ENCODE measurements at places on chromosomes 16 and 17.

DNA sequence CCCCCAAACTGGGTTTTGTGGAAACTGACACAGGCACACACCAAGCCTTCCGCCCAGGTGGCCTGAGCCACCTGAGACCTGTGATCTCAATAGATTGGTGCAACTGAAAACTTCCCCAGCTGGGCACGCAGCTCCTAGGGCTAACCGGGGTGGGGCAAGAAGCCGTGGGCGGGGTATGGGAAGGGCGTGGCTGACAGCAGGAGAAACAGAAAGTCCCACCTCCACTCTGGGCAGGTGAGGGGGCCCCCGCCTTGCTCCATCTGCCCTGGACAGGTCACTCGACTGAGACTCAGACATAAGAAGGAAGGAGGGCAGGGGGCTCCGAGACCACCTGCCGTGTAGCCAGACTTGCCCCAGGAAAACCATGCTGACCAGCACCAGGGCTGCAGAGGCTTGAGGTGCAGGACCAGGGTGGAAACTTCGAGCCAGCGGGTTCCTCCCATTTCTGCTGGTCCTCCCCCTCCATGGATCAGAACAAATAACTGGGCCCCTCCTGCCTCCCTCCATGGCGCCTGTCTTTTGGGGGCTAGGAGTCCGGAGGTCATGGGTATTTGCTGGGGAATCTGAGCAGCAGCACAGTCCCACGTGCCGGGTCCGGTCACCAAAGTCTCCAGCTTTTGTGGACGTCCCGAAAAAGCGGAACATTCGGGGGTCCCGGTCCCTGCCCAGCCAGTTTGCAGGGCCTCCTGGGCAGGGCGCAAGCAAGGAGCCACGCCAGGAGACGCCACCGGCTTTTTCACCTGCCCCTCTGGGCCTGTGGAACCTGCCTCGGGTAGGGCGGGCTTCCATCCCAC lies 1.3 kb downstream of the TIMP2 start:
- peak; percentile 28 for DNase-seq

- DNase-seq: no peak
Measured at GRCh38 chr16:8850279-8850885, 18.4 kb downstream of the CARHSP1 start.

GRCh38 chr17:66724581-66725341 lies 110.2 kb upstream of the CACNG5 start:
- no peak for DNase-seq

DNA sequence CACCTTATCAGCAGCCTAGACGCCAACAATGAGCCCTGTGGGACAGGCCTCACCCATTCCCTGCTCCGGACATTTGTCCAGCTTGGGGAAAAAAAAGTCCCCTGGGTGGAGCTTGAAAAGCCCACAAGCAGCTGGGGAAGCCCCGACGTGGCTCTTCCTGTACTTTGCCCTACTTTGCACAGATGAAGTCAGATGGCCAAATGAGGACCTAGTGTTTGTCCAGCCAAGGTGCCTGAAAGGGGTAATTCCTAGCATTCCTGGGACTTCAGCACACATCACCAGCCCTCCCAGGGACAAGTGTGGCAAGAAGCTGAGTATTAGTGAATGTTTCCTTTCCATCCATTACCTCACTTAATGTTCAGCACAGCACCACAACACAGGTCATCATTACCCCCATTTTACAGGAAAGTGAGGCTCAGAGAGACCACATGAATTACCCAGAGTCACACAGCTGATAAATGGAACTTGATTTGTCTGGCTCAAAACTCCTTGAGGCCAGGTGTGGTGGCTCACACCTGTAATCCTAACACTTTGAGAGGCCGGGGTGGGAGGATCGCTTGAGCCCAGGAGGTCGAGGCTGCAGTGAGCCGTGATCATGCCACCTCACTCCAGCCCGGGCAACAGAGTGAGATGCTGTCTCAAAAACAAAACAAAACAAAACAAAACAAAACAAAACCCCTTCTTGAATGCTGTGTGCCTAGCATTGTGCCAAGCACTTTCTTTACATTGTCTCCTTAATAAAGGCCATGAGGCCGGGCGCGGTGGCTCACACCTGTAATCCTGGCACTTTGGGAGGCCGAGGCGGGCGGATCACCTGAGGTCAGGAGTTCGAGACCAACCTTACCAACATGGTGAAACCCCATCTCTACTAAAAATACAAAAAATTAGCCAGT lies 19.9 kb upstream of the PLLP start:
- DNase-seq: no peak

DNA sequence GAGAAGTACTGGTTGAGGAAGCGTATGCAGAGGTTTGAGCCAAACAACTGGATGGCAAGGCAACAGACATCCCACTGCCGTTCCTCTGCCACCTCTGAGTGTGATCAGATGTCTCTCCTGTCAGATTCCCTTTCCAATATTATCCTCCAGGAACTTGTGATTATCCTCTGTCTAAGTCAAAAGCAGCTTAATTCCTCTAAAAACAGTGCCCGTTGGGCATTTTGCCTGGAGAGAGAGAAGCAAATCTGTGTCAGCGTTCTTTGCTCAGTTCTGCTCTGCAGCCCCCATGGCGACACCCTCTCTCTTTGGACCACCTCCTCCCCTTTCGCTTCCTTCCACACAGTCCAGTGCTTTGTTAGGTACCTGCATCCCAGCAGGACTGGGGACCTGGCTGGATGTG lies 56.1 kb upstream of the TBX2 start:
- no peak for DNase-seq

- no peak for DNase-seq
Measured at GRCh38 chr16:63735456-63735855, 1386.4 kb downstream of the CDH11 start.

GRCh38 chr17:70128727-70129238 lies 40.5 kb upstream of the KCNJ2 start:
- no peak for DNase-seq

DNA sequence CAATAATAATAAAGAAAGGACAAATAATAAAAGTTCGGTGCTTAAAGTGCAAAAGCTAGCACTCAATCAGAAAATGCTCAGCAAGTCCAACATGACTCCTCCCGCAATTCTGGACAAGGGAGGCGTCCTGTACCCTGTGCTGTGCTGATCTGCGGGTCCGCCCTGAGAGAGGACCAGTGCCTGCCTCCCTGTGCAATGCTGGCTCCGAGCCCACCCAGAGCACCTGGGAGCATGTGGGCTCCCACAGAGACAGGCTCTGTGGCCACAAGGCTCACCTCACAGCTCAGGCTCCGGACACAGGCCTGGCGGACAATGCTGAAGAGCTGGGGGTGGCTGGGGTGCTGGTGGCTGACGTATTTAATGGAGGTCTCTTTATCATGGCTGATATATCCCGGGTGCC lies 11.1 kb downstream of the FLCN start:
- DNase-seq: no peak

DNA sequence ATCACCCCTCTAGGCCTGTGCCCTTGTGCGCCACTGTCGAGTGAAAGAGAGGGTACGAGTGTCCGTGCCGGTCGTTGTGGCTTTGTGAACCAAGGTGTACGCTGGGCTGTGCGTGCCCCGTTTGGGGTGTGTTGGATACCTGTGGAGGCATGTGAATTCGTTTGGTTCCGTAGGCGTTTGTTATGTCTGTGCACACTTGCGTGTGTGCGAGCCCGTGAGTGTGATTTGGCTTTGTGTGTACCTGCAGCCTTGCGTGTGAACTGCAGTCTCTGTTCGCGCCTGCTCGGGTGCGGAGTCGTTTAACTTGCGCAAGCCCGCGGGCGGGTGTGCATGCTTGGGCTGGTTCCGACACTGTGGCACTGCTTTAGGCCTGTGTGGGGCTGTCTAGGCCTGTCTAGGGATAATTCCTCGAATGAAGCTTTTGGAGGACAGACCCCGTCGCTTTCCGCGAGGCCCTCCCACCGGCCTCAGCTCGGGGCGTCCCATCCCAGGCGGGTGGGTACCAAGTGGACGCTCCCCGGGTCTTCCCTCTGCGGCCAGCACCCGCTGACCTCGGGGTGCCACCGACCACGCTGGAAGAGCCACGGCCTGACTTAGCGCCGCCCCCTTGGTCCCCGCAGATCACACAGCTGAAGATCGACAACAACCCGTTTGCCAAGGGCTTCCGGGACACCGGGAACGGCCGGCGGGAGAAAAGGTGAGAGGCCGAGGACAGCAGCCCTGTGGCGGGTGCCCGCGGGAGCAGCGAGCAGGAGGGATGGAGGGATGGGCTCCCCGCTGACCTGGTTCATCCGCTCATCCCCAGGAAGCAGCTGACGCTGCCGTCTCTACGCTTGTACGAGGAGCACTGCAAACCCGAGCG lies 4.4 kb downstream of the TBX2 start:
- no peak for DNase-seq

- no peak for DNase-seq
Measured at GRCh38 chr17:36095992-36096391, 6.0 kb upstream of the CCL3 start.

DNA sequence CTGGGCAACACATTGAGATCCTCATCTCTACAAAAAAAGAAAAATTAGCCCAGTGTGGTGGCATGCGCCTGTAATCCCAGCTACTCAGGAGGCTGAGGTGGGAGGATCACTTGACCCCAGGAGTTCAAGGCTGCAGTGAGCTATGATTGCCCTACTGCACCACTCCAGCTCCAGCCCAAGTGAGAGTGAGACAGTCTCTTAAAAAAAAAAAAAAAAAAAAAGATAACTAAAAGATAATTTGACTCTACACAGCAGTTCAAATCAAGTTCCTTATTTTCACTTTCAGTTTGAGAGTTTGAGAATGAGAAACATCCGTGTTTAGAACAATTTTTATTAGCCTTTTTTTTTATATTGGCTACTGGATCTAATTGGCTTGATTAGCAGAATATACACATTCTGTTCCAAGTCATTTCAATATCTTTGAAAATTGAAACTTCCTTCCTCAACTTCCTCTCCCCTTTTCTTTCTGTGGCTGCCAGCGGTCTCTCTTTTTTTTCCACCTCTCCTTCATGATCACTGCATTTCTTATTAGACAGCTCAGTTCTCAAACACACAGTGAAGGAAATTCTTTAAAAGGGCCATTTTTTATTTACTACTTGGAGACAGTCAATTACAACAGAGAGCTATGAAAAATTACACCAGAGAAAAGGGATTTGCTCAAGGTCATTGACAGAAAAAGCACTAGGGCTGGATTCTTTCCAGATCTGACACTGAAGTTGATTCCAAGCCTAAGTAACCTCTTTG lies 4.5 kb upstream of the ACSF2 start:
- no peak for DNase-seq
